ENCODE measurements at places on chromosomes 13 and 19.
A peak's percentile ranks its signal among the peaks of the same experiment; 100 is the strongest.

DNA sequence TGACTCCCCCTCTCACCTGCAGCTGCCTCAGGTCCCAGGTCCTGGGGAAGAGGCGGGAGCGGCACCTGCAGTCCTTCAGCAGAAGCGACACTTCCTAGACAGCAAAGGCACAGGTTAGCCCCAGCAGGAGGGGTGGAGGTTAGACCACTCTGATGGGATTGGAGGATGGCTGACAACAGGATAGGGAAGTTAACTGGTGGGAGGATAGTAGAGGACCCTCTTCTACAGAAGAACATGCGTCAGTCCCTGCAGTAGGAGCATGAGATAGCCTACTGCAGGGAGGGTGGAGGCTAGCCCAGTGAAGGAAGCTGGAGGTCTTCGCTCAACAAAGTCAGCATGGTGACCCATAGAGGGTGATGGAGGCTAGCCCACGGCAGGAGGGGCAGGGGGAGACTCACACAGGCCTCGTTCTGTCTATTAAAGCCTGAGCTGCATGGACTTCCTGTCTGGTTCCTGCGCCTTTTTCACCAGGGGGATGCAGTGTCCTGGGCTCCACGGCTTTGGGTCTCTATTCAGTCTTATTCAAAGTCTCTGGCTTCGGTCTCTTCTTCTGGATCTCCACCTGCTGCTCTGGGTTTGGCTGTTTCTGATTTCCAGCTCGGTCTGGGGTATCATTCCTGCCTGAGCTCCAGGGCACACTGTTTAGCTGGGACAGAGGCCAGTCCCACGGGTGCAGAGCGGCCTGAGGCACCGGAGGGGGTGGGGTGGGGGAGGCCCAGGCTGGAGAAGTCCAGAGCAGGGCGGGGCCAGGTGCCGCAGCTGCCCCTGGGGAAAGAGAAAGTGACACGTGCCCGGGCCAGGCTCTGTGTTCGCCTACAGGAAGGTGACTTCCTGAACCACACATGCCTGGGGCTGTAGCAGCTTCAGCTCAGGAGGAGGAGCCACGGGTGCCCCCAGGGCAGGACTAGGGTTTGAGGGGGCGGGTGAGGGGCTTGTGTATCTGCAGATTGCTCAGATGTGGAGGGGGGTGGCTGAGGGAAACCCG is 7.3 kb downstream of the IFNL3 start:
- peak; percentile 50 for DNase-seq

DNA sequence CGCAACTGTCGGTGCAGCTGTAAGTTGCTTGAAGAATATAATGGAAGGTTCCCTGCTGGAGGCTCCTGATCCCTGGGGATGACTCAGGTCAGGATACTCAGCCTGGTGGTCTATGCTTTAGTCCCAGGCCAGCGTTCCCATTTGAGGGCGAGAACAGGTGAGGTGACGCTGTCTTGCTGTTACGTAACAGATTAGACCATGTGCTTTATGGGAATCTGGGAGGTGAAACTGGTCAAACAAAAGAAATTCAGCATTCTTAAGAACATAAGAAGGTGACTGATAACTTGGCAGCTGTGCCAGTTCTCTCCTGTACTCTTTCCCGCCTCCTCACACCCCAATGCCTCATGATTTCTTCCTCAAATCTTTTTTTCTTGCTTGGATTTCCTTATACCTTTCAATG is at the start of gene CXCL17:
CXCL17 (minus strand) TSS at position 114 of the 400 bp plus-strand sequence. CDS start 114 bp downstream, outside the sequence.
- no peak for DNase-seq

DNA sequence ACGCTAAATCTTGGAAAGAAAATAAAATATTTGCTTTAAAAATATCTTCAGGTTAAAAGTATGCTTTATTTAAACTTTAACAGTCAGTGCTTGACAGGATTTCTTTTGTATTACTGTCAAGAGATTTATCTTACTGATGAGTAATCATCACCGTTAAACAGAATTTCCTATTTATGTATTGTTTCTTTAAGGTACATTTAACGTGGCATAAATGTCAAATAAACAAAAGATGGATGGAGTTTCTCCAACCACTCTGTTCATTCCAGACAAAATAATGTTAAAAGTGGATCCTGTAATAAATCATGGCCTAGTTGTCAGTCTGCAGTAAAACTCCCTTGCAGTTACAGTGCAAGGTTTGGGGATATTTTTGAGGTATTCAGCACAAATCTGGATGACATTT is 298.3 kb downstream of the DIAPH3 start:
- DNase-seq = no peak

DNA sequence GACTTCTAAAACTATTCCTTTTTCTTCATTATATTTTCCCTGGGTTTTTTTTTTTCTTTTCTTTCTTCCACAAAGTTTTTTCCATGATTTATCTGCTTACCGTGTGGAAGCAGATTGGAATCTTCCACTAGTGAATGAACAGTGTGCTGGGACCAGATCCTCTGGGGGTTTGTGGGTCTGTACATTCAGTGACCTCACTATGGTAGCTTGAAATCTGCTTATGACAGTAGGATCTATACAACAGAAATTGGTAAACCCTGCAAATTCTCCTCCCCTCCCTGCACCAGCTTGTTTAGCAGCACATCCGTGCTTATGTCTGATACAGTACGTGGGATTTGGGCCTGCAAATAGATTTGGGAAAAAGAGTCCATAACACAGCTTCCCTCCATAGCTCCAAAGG is 26.0 kb upstream of the MAB21L1 start:
- no peak for DNase-seq

- DNase-seq = no peak
These were observed 57.6 kb upstream of the ZNF527 start for GRCh38 chr19:37313335-37313627.

DNA sequence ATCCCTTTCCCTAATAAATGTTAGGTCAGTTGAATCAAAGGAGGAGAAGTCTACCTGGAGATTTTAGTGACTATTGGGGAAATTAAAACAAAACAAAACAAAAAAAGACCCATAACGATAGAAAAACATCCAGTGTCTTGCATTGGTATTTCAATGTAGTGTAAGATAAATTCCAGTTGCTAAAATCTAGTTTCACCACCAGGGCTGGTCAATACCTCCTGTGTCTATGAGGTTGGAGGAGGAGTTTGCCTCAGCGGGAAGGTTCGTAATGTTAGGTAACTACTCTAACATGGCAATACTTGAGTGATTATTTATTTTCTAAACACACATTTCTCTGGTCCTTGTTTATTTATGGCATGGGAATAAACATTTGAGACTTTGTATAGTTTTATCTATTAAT is 483.2 kb downstream of the FGF9 start:
- no peak for DNase-seq

DNA sequence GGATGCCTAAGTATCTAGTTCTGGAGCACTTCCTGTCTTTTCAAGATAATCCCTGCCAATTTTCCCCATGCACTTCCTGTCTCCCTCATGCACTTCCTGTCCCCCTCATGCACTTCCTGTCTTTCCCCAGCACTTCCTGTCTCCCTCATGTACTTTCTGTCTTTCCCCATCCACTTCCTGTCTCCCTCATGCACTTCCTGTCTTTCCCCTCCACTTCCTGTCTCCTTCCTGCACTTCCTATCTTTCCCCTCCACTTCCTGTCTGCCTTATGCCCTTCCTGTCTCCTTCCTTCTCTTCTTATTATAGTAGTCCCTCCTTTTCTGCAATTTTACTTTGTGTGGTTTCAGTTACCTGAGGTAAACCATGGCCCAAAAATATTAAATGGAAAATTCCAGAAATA is 3.0 kb upstream of the TNNT1 start:
- DNase-seq = no peak

- DNase-seq = no peak
These were observed 417.1 kb downstream of the ITGBL1 start for GRCh38 chr13:101869553-101869952.

GRCh38 chr13:95588134-95588533 is 35.6 kb downstream of the CLDN10 start:
- no peak for DNase-seq

DNA sequence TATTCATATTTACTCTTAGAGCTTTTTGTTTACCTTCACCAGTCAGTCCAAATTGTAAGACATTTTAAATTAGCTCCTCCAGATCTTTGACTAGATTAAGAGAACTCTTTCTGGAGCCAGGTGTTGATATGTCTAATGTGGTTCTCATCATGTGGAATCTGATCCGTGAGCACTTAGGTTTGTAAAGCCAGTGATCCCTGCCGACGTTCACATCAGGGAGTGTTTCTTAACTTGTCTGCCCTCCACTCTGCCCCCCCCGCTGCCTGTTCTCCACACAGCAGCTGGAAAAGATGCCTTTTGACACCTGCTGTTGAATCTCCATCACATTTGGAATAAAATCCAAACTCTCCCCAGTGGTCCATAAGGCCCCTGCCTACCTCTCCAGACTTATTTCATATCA is 17.7 kb downstream of the METTL21C start:
- DNase-seq = no peak

DNA sequence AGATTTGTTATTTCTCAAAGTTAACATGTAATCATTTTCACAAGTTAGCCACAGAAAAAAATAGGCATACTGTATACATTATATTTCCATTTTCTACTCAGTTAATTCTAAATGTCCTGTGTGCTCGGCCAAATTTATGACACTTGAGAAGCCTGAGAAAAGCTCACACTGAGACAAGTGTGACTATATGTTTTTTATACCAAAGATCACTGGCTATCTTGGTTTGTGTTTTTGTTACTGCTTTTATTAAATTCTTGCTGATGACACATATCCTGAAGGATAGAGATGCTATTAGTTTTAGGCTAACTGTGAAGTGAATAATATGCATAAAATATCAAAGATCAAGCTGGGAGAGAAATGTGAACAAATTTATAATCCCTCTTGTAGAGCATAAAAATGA is 49.3 kb upstream of the IL17D start:
- no peak for DNase-seq

- DNase-seq = no peak
These were observed 58.8 kb upstream of the C1QTNF9B start for GRCh38 chr13:23956106-23956505.

GRCh38 chr19:37304190-37304883 is 66.6 kb upstream of the ZNF527 start:
- DNase-seq = peak; percentile 11

DNA sequence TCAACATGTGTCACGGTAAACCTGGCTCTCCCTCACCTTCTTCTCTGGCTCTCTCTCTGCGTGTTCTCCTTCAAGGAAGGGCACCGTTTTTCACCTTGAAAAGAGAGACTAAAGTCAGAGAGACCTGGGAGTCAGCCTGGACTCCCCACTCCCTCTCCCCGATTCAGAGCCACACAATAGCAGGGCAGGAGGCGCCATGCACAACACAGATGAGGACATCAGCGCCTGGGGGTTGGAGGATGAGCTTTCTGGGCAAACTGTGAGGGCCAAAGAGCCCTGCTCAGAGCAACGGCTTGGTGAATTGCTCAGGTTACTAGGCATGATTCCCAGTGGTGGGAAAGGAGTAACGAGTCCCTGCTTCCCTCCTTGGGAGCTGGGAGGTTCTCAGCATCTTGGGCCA is 32.3 kb downstream of the HSPH1 start:
- no peak for DNase-seq

DNA sequence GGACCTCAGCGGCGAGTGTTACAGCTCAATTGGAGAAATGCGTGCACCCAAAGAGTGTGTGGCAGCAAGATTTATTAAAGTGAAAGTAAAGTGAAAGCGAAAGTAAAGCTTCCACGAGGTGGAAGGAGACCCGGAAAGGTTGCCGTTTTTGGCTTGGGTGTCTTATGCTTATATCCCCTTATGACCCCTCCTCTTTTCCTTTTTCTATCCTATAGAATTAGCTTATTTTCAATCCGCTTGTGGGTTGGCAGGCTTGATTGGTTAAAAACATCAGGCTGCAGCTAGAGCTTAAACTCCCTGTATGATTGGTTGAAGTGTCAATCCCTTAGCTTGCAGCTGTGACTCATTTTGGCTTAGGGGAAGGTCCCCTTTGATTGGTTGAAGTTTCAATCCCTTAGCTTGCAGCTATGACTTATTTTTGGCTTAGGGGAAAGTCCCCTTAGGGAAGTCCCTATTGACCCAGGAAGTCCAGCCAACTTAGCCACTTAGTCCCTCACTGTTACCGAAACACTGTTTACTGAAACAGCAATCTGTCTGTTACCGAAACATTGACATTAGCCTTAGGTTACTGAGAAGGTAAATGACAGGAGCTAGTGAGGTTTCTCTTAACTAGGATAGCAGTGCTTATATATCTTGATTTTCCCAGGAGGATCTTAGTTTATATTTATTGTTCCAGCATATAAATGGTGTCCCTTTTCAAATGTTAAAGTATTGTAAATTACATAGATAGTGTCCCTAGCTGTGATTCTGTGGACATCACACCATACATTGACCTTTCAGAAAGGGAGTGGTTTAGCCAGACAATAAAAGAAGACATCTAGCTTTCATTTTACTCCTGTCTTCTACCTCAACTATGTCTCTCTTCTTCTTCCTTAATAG is 575.8 kb downstream of the DACH1 start:
- peak; percentile 54 for DNase-seq

GRCh38 chr13:19695428-19695827 is 62.0 kb downstream of the MPHOSPH8 start:
- no peak for DNase-seq

GRCh38 chr13:55000043-55000442 is 1971.4 kb downstream of the OLFM4 start:
- no peak for DNase-seq
